Suppressor macrophage treated with lipopolysaccharide for 4 hours (primary cell): ENCODE measurements at places on chromosomes 12 and 14.

DNA sequence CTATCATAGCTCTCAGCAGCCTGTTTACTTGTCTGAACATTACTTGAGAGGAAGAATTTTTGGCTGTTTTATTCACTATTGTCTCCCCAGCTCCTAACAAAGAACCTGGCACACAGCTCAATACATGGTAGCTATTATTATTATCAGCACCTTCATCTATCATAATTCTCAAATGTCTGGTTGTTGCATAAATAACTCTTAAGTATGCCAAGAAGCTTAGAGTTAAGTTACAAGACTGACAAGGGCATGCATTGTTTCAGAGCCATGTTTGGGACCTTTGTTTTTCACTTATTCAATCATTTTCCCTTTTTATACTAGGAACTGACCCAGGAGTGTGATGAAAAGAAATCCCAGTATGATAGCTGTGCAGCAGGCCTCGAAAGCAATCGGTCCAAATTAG lies 77.5 kb upstream of the ATP2A2 start:
- DNase-seq: no peak

- DNase-seq: no peak
These were observed 883.7 kb upstream of the TMEM132C start for GRCh38 chr12:127383281-127383680.

DNA sequence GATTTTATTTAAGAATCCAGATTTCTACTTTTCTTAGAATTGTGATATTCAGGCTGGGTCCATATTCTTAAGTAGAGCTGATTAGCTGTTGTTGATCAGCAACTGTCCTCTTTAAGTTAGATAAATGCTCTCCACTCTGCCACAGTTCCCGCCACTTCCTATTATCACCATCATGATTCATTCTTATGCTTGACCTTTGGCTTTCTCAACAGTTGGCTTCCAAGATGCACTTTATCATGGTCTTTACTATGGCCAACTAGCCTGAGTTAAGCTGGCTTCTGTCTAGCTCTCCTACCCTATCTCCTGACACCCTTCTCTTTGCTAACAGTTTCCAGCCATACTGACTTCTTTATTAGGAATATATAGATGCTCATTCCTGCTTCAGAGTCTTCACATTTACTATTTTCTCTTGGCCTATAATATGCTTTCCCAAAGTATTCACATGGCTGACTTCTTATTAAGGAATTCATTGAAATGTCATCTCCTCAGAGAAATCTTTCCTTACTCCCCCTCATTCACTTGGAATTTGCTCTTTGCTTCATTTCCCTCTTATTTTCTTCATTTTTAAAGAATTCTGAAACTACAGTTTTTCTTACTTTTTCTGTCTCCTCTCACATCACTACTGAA lies 149.0 kb upstream of the IGF1 start:
- DNase-seq: no peak

DNA sequence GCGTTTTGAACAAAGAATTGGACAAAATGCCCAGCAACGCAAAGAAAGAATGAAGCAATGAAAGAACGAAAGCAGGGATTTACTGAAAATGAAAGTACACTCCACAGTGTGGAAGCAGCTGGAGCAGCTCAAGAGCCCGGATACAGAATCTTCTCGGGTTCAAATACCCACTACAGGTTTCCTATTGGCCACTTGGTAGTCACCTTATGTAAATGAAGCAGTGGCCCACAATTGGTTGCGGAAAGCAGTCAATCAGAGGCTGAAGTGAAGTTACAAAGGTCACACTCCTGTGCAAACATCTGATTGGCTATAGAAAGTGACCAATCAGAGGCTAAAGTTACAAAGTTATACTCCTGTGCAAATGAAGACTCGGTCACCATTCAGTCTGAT lies 15.0 kb upstream of the PPP1R13B start:
- DNase-seq: no peak
